GM12864 (cell line): ENCODE measurements at places on chromosomes 4 and X.

DNA sequence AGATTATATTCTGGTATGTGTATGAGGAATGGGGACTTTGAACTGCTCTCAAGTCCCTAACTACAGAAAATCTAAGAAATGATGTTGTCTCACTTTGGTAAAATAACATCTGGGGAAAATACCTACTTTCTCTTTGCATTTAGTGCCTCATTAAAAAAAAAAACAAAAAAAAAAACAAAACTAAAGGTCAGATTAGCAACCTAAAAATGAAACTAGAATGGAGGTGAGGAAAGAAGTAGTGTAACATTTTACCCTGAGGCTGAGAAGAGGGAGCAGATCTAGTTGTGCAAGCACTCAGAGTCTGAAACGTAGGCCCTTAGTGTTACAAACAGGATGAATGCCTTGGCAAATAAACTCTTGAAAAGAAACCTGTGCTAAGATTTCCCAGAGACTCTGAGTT, 56.0 kb downstream of the VGLL1 start:
- no peak for DNase-seq

DNA sequence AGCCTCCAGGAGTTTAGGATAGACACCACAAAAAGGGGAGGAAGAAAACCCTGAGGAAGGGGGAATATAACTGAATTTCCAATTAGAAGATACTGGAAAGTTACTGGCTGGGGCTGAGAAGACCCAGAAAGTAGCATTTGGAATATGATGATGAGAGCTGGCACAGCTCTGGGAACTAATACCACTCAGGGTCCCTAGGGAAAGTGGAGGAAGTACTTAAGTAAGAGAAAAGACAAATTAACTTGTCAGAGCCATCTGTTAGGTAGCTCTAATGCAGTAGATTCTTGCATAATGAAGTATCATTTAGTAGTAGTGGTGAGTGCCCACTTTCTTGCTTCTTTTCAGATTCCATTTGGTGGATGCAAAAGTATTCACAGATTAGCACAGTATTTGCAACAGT, 90.8 kb upstream of the TSPAN5 start:
- no peak for DNase-seq

GRCh38 chr4:151202851-151203455, 74.0 kb upstream of the PRSS48 start:
- no peak for DNase-seq

DNA sequence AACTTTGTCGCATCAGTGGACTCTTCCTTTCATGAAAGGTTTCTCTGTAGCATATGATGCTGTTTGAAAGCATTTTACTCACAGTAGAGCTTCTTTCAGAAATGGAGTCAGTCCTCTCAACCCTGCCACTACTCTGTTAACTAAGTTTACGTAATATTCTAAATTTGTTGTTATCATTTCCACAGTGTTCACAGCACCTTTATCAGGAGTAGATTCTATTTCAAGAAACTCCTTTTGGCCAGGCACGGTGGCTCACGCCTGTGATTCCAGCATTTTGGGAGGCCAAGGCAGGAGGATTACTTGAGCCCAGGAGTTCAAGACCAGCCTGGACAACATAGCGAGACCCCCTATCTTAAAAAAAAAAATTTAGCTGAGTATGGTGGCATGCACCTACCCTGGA, 90.0 kb downstream of the KDM6A start:
- DNase-seq = no peak

DNA sequence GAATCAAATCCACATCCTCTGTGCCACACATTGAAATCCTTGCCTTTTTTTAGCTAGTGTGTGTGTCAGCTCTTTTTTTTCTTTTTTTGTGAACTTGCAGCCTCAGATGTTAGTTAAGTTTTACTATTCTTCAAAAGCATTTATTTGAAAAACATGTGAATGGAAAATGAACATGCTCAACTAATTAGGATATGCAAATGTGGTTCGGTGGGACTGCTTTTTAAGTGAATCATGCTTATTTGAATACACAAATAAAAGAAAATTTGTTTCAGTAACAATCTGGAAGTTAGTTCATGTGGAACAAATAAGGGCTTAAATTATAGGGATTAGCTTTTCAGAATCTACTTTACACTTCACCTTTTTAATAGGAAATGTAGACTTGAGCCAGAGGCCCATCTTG, 751.5 kb upstream of the FAM241A start:
- no peak for DNase-seq

DNA sequence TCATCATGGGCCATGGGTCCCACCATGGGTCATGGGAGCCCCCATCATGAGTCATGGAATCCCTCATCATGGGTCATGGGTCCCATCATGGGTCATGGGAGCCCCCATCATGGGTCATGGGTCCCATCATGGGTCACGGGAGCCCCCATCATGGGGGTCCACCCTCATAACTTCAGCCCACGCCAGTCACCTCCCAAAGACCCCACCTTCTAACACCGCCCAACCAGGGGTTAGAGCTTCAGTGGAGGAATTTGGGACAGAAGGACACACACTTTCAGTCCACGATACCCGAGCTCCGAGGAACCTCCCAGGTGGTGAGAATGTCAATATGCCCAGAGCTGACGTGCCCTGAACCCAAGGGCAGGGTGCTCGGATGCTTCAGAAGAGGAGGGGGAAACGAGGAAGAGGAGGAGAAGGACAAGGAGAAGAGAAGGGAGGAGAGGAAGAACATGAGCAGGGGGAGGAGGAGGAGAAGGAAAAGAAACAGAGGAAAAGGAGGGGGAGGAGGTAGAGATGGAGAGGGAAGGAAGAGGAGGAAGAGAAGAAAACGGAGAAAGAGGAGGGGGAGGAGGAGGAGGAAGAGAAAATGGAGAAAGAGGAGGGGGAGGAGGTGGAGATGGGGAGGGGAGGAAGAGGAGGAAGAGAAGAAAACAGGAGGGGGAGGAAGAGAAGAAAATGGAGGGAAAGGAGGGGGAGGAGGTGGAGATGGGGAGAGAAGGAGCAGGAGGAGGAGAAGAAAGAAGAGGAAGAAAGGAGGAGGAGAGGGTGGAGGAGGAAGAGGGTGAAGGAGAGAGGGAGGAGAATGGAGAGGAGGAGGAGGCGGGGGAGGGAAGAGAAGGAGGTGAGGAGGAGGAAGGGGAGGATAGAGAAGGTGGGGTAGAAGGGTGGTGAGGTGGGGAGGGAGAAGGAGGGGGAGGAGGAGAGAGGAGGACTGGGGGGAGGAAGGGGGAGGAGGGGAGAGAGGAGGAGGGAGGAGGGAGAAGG, 17.7 kb downstream of the IL3RA start:
- DNase-seq = no peak
